ENCODE measurements at places on chromosomes 2 and 18.

DNA sequence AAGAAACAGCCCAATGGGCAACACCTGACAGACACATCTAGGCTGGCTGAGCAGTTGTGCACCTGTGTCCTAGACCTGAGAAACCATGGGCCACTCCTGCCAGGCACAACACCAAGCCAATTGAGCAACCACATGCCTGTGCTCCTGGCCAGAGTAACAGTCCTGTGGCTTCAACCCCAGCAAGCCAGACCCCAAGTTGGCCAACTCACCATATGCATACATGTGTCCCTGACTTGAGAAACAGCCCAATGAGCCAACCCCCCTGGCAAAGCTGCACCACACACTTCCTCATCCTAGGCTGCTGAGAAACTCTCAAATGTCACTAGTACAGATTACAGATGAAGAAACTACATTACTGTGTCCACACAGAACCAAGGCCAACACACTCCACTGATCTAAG, 36.6 kb downstream of the USP34 start:
- DNase-seq = no peak

DNA sequence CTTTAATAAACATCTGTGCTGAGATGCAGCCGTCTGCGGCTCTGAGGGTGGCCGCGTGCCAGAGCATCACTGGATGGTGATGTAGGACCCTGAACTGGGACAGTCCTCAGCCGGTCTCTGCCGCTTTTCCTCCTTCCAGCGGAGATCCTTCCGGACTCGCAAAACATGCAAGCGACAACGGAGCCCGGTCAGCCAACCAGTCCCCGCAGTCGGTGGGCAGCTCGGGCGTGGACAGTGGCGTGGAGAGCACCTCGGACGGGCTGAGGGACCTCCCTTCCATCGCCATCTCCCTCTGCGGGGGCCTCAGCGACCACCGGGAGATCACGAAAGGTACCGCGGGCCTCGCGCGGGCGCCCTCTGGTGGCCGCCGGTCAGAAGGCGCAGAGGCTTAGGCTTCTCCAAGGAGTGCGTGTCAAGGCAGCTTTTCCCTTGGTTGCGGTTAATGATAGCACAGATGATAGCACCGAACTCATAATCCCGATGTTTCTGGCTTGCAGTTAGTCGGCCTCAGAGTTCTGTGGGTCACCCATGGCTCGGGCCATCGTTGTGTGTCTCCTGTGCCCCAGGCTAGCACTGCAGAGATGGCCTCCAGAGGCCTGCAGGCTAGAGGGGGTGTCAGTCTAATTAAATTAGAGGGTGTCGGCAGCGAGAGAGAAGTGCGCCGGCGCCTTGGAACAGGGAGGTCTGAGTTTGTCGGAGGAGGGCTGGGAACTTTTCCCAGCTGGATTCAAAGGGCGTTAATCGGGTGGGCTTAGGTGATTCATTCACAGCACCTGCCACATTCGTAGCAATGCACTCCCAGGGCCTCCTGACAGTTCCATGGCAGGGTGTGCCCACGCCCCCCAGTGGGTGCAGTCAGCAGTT, 38.5 kb downstream of the LPIN1 start:
- peak; percentile 15 for DNase-seq

GRCh38 chr18:69596345-69596744, 195.7 kb downstream of the DOK6 start:
- DNase-seq = no peak

GRCh38 chr2:158153270-158154015, 51.8 kb downstream of the UPP2 start:
- no peak for DNase-seq

- no peak for DNase-seq
These were observed 13.3 kb downstream of the CTIF start for GRCh38 chr18:48552130-48552529.
